ENCODE measurements at places on chromosomes 3 and 15. TPM values are rescaled to one million over a fixed set of nuclear protein-coding genes. Genes with fewer than 3 reads are reported as not detected.

Gene PAQR5
- 32.8 TPM for polyA plus RNA-seq

Gene GPR149
- not detected for polyA plus RNA-seq

Gene KLHL25
- polyA plus RNA-seq, result 15.0 TPM

Gene IL16
- polyA plus RNA-seq, result 5.2 TPM

DNA sequence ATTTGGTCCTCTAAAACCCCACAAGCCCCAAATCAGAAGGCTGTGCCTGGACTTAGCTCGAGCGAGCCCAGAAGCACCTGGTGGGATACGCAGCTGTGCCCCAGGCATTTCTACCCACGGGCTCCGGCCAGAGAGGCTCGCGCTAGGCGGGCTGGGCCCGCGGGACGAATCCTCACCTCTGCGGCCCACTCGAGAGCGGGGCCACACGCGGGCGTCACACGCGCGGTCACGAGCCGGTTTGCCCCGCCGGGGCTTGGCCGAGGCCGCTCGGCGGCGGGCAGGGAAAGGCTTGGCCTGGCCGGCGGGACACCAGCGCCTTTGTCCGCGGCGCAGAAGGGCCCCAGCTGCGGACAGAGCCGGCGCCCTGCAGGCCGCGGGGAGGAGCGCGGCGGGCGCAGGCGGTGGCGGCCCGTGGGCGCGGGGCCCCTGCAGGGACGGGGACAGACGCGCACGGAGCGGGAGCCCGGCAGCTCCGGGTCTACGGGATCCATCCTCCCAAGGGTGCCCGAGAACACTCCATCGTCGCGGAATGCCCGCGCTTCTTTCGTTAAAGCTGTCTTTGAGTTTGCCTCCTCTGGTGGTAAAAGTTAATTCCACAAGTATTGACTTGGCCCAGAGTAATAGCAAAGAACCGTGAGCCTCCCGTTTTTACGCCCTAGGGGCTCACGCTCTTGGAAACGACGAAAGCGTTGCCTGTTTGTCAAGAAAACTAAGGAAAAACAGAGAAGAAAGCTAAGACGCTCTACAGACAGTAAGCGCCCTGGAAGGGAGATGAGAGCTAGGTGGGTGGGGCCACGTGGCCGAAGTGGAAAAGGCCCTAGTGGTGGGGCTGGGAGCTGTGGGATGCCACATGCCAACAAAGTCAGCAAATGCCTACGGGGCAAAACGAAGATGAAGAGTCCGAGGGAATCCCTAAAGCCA, 26.4 kb downstream of the TYRO3 start:
- peak; percentile 65 for DNase-seq

DNA sequence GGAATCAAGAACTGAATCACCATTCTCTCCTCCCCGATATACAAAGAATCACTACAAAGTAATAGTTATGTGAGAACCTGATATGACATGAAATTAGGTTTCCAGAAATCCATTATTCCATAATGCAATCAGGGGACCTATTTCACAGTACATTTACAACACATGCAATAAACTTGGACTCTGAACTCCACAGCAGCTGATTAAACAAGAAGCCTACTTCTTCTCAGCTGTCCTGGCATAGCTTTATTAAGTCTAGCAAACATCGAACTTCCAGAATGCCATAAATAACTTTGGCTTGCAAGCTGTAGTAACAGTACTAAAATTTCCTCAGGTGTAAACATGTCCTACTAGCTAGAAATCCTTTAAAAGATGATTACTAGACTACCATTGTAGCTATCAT, 17.8 kb downstream of the PDCD10 start:
- DNase-seq, result no peak

DNA sequence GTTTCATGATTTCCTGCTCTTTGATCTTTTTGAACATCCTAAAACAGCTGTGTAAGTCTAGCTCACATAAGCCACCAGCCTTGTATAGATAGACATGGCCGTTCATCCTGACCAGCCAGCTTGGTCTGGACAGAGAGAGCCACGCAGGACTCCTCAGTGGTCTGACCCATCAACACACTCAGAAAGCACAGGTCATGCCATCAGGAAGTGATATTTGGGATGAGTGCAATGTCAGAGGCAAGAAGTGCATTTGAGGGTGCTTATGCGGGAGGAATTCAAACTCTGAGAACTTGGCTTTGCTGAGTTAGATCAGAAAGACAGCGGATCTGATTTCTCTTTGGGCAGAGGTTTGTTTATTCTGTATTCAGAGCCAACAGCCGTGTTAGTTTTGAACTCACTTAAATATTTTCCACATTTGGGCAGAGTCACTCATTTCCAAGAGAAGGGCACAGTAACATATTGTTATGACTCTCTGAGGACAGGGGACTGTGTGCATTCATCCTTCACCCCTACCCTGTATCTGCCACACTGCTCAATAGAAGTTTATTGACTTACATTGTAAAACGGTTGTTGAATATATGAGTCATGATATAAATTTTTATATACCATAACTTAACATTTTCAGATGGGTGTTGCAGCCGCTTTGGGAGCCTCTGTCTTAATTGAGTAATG, 225.3 kb upstream of the LYSMD4 start:
- no peak for DNase-seq

GRCh38 chr3:37999836-38000235, 9.2 kb downstream of the VILL start:
- DNase-seq, result no peak

DNA sequence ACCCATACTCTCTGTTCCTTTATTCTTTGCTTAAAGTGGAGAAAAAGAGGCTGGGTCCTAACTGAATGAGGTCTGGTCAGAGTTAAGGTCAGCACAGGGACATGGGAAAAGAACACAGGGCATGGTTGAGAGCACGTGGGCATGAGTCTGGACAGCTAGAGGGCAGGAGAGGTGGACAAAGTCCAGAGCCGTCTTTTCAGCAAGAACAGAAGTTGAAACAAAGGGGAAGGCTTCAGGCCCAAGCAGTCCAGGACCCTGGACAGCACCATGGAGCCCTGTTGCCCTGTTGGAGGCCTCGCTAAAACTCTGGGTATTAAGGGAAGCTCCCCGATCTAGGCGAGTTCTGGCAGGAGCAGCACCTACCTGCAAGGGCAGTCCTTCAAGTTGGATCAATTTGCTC, 50.7 kb downstream of the XYLB start:
- peak; percentile 61 for DNase-seq

- no peak for DNase-seq
Observed at GRCh38 chr3:53199834-53200233, 38.8 kb downstream of the PRKCD start.

DNA sequence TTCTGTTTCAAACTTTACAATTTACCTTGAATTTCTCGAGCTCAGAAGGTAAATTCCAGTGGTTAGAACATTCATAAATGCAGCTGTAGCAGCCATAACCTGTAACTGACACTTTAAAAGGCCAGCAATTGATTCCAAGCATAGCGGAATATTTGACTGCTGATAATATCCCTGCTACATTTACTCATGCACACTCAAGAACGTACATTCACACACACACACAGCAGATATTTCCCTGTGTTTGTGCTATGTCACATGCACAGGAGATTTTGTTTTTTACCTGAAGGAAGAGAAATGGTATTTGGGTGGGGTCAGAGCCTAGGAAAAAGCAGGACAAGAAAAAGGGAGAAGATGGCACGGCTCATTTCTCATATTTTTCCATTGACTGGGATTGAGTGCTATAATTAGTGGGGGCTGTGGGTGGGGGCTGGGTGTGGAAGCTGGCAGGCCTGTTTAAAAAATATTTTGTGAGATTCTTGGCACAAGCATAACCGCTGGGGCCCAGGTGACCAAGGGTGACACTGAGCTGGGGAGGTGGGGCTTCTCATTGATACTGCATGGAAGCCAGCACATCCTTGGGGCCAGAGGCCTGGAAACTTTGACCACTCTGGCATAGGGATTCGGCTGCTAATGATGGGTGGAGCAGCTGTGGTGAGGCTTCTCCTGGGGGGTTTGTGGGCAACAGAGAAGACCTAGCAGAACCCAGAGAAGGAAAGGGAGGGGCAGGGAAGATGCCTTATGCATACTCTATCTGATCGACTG, 88.9 kb upstream of the TPRG1 start:
- DNase-seq, result no peak

GRCh38 chr3:61227799-61228198, 23.5 kb downstream of the FHIT start:
- DNase-seq, result no peak

- DNase-seq, result no peak
Observed at GRCh38 chr15:98860281-98861041, 147.1 kb downstream of the PGPEP1L start.

DNA sequence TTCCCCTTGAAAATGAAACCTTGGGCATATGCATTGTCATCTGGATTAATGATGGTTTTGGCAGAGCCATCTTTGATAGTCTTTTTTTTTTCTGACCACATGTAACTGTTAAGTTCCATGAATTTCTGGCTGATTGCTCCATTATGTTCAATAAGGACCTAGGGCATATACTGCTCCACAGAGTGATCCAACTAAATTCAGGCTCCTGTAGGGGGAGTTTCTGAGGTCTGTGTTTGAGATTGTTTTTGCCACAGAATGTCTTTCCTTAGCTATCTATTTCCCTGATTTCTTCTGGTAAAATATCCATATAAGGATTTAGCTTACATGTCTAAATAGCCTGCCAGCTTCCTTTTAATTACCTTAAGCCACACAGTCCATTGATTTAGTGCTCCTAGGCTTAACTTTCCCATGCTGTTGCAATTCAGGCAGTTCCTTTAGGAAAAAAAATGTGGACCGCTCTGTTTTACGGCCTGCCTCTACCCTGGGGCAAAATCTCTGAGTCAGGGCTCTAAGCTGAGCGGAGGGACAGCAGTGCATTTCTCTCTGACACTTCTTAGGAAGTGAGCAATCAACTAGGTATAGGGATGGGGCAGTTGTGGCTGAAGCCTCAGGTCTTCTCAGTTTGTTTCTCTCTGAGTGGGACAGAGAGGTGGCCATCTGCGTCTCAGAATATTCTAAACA, 796.2 kb downstream of the NR2F2 start:
- DNase-seq, result no peak

Data from renal pelvis (tissue), 12 donors.